ENCODE measurements at places on chromosomes 3 and 15. TPM values are rescaled to one million over a fixed set of nuclear protein-coding genes. Genes with fewer than 3 reads are reported as not detected.

CP gene
- total RNA-seq: 3.4 TPM

GAP43 gene
- total RNA-seq: 0.22 TPM

PLA2G4F gene
- total RNA-seq: 3.5 TPM

DNA sequence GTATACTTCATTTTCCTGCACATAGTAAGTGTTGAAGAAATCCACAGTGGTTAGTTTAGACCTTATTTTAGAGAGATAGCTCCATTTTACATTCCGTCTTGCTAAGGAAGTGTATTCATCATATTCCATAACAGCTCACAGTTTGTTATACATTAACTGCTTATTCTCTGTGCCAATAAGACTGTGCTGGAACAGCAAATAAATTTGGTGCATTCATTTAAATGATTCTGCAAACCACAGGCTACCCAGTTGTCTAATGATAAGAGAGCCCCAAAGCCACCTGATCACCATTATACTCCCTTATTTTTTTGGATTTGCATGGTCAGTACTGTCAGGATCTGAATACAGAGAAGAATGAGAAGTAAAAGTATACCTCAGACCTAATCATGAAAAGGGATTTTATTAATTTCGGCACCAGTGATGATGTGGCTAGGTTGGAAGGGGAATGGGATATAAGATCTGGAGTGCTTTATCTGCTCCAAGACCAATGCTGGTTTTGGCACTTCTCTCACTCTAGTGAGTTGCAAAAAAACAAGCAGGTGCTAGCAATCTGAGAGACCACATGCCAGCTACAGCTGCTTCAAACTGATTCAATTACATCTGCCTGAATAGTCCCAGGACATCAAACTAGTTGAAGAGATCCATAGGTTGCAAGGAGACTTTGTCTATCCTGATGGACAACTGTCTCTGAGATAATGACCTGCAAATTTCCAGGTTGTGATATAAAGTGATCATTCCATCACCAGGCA is 254.8 kb downstream of the ZBTB20 start:
- DNase-seq: no peak

DNA sequence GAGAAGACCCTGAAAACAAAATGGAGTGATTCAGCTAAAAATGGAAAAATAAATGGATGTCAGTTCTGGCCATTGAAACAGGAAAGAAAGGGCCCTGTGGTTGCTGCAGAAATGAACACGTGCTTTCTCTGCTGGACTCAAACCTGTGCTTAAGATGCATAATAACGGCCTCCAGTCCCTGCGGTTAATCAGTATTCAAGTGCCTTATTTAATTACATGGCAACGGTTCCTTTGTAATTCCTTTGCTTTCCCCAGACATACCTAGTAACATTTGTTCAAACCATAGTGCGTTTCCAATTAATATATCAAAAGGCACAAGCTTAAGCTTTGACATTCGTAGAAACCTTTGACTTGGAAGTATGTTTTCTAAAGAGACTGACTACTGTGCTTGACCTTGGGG is 428.3 kb downstream of the GABRG3 start:
- no peak for DNase-seq

- DNase-seq: no peak
These were observed 7.1 kb upstream of the FGD5 start for GRCh38 chr3:14811684-14812083.

HRH1 gene
- total RNA-seq: 1.8 TPM

GRCh38 chr3:50606596-50606995 is 5.0 kb downstream of the CISH start:
- no peak for DNase-seq

CACNA2D2 gene
- total RNA-seq: 1.2 TPM

RBM5 gene
- total RNA-seq: 66.5 TPM

TRPM1 gene
- total RNA-seq: not detected

DNA sequence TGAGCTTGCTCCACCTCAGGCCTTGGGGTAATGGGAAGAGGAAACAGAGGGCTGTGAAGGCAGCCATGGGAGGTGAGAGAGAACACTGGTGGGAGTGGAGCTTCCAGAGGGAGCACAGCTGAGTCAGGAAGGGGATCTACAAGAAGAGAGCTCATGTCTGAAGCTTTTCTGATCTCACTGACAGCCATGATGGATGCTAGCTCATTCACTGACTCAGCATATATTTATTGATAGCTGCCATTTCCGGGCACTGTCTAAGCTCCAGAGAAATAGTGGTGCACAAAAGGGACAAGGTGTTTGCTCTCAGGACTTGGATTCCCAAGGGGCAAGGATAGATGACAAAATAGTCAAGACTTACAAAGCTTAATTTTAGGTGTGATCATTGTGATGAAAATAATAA is 218.8 kb downstream of the CLSTN2 start:
- no peak for DNase-seq

HIGD2B gene
- total RNA-seq: not detected

- DNase-seq: no peak
These were observed 40.1 kb downstream of the SYNM start for GRCh38 chr15:99145005-99145404.

All from Right ventricle myocardium inferior (tissue), 1 donor.